ENCODE measurements at places on chromosomes 4 and X.

GRCh38 chrX:30301963-30302362, 7.2 kb downstream of the NR0B1 start:
- no peak for DNase-seq

DNA sequence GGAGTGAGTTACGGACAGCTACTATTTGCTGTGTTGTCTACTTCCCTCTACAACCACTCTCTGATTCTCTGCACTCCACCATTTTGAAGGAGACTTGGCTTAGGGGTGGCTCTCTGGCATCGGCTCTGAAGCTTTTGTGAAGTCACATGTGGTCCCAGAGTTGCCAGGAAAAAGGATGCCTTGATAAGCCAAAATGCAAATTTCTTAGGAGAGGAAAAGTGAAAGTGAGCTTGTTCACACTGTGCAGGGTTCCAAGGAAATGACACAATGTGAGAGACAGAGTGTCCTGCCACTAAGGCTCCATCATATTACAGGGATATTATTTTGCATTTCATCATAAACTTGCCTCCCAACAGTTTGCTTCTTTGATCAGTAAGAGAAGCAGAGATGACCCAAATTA, 7.2 kb downstream of the PHOX2B start:
- DNase-seq = no peak

GRCh38 chr4:121168446-121169281, 4.5 kb upstream of the TNIP3 start:
- DNase-seq = no peak

DNA sequence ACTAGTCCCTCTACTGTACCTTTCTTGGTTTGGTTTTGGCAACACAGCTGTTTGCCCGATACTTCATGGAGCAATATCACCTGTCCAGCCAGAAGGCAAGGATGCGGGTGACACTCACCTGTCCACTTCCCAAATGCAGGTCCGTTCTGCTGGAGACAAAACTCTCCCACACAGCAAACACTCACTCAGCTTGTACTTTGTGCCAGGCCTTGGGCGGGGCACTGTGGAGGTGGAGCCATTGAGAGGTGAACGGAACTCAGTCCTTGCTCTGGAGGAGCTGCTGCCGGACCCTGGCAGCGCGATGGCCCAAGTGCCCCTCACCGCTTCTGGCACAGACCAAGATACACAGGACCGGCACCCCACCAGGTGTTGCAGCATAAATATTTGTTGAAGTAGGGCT, 15.3 kb upstream of the HMGB3 start:
- DNase-seq = no peak

GRCh38 chr4:7256984-7257810, 64.9 kb downstream of the SORCS2 start:
- no peak for DNase-seq

DNA sequence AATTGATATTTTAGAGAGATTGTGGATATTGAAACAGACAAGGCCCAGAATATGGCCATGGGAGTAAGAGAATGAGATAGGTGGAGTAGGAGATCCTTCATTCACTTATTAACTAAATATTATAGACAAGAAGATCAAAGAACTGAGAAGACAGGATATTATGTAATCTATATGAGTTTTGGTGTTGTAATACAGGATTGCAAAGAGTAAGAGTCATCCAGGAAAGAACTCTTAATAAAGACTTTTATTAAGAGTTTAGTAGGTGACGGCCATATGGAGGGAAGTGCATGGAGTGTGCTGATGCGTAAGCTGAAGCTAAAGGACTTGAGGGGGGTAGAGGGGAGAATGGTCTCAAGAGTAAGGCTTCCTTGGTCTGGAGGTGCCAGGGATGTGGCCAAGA, 153.7 kb downstream of the VEGFC start:
- DNase-seq = no peak

Data from stimulated activated CD4-positive, alpha-beta T cell treated with anti-CD3 and anti-CD28 coated beads, Interleukin-1b, Interleukin-23, amount 100 ng/mL, for 4 hours (primary cell).